ENCODE measurements at places on chromosomes 13 and 19.

DNA sequence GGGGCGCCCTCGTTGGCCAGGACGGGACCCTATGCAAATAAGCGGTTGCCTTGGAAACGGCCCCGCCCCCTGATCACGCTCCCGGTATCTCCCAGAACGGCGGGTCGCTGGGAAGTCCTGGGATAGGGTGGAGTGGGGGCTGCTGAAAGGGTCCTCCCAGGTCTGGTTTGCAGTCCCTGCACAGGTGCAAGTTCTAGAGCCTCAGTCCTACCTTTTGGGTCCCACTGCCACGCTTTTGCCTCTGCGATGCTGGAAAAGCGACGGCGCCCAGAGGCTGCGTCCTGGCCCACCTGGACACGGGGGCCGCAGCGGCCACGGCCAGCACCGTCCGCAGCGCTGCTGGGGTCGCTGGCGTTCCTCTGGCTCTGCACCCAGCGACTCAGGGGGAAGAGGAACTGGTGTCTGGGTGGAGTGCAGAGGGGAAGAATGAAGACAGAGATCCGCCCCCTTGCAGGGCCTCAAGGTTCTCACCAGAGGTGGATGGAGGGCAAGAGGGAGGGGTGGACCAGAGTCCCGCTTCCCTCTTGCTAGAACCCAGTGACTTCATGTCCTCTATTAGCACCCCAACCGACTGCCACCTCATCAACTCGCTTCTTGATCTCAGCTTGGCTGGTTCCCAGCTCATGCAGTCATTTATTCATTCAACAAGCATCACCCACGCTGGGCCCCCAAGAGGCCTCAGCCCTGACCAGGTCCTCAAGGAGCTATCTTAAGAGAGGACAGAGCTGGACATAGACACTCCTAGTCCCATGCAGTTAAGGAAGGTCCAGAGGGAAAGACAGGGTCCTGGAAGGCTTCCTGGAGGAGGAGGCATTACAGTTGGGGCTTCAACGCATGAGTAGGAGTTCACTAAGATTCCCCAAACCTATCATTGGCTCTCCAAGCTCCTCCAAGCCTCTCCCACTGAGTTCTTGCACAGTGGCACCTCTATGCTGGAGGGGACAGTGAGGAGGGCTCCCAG, at the start of gene LRRC25:
TSS of gene LRRC25 (minus strand) at position 381 of the 961 bp plus-strand sequence. CDS start 659 bp downstream, outside the sequence.
- DNase-seq, result peak; percentile 46

- DNase-seq, result peak; percentile 37
Observed at GRCh38 chr19:611481-611868, 21.8 kb downstream of the HCN2 start.

GRCh38 chr13:21579754-21580316, 24.1 kb downstream of the MICU2 start:
- no peak for DNase-seq

GRCh38 chr19:28014615-28015405, 1198.1 kb downstream of the UQCRFS1 start:
- no peak for DNase-seq

DNA sequence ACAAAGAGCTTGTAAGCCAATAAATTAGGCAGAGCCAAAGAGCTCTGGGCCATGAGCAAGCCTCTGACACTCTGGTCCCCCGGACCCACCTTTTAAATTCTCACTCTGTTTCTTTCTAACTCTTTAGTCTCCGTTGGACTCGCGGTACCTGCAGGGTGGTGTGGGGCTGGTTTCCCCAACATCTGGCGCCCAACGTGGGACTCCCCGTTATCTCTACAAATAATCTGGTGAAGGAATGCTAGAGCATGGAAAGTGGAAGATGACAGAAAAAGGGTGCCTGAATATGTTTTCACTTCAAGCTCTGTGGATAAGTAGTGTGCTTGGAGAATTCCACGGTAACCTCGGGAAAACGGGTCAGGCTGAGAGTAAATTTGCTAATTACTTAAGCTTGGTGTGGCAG, 36.5 kb upstream of the CYP2B6 start:
- DNase-seq, result no peak

DNA sequence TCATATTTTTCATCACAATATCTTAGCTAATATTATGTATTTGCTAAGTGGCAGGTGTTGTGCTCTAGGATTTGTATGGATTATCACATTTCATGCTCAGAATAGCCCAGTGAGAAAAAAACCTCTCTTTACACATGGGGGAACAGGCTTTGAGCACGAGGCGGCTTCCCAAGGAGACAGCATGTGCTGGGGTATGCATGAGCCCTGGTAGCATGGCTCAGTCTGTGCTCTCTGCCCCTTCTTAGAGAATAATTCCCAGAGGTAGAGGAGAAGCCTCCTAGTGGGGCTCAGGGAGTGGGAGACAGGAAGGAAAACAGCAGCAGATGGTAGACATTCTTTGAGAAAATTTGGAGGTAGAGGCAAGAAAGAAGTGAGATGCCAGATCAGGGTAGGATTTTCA, 31.6 kb downstream of the RNASEH2B start:
- DNase-seq, result no peak

DNA sequence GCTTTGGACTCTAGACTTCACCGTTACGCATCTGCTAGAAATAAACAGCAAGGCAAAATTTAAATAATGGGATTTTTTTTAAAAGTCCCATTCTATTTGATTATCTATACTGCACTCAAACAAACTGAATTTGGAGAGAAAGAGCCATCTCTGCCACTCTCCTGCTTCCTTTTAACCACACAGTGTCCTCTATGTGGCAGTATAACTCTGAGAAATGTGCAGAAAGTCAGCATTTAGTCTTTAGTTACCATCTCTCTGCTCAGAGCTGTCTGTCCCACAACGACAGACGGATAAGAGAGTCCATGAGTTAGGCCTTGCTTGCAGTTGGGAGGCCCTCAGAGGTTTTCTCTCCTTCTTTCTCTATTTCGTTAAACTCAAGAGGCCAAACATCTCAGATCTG, 21.2 kb downstream of the CCNA1 start:
- no peak for DNase-seq

- no peak for DNase-seq
Observed at GRCh38 chr13:50116430-50116973, 101.3 kb downstream of the KCNRG start.

DNA sequence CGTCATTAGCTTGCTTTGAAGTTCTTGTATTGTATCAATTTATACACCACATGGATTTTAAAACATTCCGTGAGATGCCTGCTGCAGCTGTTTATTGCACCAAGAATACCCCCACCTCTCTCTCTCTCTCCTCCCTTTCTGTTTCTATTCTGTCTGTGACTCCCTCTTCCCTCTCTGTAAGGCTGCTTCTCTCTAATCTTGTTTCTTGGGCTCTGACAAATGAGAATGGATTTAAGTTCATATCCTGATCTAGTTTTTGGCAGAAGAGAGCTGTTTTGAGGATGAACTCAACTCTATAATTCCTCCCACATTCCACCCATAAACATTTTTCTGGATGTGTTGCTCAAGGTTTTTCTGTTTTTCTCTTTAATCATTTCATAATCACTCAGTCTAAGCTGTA, 144.3 kb upstream of the FRY start:
- no peak for DNase-seq

DNA sequence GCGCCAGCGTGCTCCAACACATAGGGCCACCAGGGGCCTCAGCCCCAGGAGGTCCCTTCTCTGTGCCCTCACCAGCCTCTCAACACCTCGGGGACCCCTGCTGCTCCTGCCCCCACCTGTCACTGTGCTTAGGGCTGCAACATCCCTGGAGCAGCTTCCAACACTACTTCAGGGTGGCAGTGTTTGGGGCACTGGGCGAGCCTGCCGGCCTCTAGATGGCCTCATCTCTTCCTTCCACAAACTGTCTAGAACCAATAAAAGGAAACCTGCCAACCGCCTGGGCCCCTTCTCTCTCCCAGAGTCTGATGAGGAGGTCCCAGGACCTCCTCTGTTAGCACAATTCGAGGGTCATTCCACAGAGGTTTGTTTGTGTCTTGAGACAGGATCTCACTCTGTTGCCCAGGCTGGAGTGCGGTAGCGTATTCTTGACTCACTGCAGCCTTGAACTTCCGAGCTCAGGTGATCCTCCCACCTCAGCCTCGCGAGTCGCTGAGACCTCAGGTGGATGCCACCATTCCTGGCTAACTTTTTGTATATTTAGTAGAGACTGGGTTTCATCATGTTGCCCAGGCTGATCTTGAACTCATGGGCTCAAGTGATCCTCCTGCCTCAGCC, 10.1 kb upstream of the SHD start:
- no peak for DNase-seq

- no peak for DNase-seq
Observed at GRCh38 chr13:74661851-74662250, 527.6 kb upstream of the KLF12 start.

DNA sequence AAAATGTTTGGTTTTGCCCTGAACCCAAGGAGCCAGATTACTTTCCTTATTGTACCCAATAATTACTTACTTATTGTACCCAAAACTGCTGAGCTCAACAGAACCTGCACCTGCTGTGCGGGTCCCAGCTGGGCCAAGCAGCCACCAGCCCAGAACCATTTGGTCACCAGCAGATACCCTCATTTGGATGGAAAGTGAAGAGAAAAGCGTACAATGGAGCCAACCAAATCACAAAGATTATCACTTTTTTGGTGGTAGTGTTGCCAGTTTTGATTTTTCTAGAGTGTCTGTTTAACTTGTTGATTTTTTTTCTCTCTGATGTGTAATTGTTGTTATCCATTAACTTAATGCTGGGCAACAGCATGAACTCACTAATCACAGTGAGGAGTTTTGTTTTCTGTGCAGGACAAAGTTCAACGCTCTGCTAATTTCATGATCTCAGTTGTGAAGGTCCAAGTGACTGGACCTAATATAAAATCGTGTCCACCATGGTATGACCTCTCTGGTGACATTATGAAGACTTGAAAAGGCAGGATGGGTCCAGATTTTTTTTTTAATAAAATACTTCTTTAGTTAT, 23.8 kb downstream of the SPATA13 start:
- DNase-seq, result no peak

DNA sequence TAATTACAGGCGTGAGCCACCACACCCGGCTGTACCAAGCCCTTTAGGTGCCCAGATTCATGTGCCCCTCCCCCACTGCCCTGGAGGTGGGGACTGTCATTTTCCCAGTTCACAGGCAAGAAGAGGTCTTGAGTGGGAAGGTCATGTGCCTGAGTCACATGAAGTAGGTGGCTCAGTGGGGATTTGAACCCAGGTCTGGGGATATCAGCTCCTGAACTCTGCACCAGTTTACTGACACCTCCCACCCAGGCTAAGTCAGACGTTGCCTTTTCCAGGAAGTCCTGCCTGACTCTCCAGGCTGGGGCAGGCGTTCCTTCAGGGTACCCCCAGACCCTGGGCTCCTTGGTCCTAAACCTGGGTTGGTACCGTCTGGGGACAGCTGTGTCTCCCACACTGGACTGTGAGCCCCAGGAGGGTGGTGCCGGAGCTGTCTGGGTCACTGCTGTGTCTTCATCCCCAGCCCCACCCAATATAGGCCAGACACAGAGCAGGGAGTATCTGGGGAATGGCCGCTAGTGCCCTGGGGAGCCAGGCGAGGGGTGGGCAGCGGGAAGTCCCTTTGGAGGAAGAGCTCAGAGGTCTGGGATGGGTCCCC, 8.6 kb downstream of the VASP start:
- no peak for DNase-seq

DNA sequence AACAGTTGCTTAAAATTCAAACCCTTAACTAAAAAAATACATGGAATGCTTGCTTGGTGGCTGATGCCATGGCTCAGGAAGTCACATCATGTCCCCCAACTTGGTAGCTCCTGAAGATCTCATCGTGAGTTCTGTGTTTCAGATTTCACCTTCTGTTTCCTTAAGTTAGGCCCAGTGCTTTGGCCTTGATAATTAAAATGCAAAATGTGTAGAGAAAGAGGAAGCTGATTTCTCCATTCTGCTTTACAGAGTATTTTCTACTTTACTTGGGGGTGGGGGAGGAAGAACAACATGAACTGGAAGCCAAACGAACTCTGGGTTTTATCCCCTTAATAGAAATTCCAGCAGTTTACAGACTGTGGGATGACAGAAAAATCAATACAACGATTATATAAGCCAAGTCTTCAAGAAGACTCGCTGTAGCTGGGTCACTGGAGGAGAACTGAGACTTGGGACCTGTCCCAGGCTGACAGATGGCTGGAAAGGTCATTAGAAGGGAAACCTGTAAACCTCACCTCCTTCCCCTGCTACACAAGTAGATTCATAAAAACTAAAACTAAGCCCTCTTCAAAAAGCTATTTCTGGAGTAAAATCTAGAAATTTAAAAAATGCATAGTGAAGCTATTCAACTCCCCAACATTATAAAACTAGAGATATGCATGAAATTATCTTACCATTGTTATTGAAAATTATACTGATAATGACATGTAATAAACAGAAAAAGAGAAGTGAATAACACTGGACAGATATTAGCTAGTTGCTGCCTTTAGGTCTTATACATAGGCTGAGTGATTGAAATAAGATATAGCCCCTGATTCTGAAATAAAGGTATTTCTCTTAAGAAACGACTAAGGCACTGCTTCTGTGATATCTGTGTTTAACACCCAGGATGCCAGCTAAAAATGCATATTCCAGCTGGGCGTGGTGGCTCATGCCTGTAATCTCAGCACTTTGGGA, 22.1 kb upstream of the GGACT start:
- DNase-seq, result no peak

DNA sequence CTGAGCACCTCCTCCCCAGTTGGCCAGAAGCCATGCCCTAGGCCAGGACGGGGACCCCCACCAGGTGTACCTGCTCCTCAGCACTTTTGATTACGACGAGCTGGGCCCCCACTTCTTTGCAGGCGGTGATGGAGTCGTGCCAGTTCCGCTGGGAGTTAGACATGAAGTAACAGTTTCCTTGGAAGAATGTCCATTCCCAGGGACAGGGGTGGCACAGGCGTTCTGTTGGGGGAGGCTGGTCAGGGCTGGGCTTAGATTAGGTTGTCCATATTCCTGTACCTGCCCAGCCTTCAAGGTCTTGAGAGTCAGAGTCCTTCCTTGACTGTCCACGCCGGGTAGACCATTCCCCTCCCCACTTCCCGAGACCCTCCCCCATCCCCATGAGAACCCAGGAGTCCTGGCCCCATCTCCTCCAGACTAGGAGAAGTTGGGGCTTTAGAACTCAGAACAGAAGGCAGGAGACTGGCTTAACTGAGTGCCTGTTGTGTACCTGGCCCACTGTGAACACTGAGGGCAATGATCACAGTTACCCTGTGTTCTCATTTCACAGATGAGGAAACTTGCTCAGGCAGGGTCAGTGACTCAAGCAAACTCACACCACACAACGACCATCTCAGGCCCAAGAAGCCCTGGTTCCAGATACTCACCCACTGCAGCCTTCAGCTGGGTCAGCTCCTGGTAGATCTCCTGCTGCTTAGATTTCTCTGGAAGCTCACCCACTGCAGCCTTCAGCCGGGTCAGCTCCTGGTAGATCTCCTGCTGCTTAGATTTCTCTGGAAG, 2.3 kb downstream of the CD209 start:
- no peak for DNase-seq

DNA sequence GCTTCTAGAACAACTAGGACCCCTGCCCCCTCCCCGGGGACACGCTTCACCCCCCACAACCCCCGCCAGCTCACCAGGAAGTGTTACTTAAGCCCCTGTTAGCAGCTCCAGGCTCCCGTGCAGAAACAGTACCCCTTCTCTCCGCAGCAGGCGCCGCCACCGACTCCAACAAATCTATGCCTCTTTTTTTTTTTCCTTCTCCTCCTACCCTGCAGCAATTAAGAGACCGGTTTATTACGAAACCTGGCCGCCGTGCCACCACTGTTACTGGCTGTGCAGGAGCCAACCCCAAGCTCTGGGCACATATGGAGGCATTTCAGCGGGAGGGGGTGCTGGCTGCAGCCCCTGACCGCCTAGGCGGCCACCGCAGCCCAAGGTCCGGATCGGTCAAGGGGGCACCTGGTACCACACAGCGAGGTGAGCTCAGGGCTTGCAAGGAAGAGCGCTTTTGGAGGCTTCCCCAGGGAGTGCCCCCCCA, 2.4 kb downstream of the GADD45B start:
- peak; percentile 78 for DNase-seq

- DNase-seq, result peak; percentile 87
Observed at GRCh38 chr19:45779231-45780145, 2.8 kb downstream of the DMPK start.

GRCh38 chr13:111204438-111205177, 89.5 kb downstream of the ARHGEF7 start:
- no peak for DNase-seq

Measured in activated CD8-positive, alpha-beta T cell treated with anti-CD3 and anti-CD28 coated beads, Interleukin-2, amount 10 ng/mL, durations not matched to agents 7 days and 5 days (primary cell).